A549 treated with ZK216348 at 1 μM for 4 hours (cell line): ENCODE measurements at places on chromosomes 7 and 10. TPM values are rescaled to one million over a fixed set of nuclear protein-coding genes. Genes with fewer than 3 reads are reported as not detected.

UCN3 gene
- total RNA-seq: not detected in 5 replicates

NCF1 gene
- 0.28 TPM in 1 of 5 replicates, not detected in the others for total RNA-seq

STAG3 gene
- 0.06 to 0.40 TPM (median 0.21 TPM) in 5 replicates for total RNA-seq

PTPN20 gene
- total RNA-seq: 2.8 to 5.2 TPM (median 3.9 TPM) in 5 replicates

DNA2 gene
- total RNA-seq: 5.5 to 11.7 TPM (median 10.1 TPM) in 5 replicates

OR2A12 gene
- not detected in 5 replicates for total RNA-seq

NRG3 gene
- total RNA-seq: not detected in 5 replicates

SFTPA1 gene
- not detected in 5 replicates for total RNA-seq

FEZF1 gene
- total RNA-seq: not detected in 5 replicates

LOXL4 gene
- total RNA-seq: 1.0 to 1.5 TPM (median 1.4 TPM) in 5 replicates

SAP25 gene
- 0.35 to 1.8 TPM (median 0.64 TPM) in 5 replicates for total RNA-seq

FAM25C gene
- 1.5 to 4.0 TPM (median 2.4 TPM) in 3 of 5 replicates, not detected in the others for total RNA-seq

SVOPL gene
- not detected in 5 replicates for total RNA-seq

GIMAP4 gene
- total RNA-seq: not detected in 5 replicates

CALHM1 gene
- not detected in 5 replicates for total RNA-seq

LIPK gene
- not detected in 5 replicates for total RNA-seq

ZNF212 gene
- total RNA-seq: 8.7 to 11.7 TPM (median 11.1 TPM) in 5 replicates

MYO1G gene
- total RNA-seq: 0.11 to 0.17 TPM (median 0.15 TPM) in 5 replicates

ASB15 gene
- total RNA-seq: not detected in 5 replicates

TBX20 gene
- total RNA-seq: 1.6 to 2.9 TPM (median 1.8 TPM) in 5 replicates

MYL10 gene
- total RNA-seq: not detected in 5 replicates
